ENCODE measurements at places on chromosomes 1 and 21. TPM values are rescaled to one million over a fixed set of nuclear protein-coding genes. Genes with fewer than 3 reads are reported as not detected.
A peak's percentile ranks its signal among the peaks of the same experiment; 100 is the strongest.

DNA sequence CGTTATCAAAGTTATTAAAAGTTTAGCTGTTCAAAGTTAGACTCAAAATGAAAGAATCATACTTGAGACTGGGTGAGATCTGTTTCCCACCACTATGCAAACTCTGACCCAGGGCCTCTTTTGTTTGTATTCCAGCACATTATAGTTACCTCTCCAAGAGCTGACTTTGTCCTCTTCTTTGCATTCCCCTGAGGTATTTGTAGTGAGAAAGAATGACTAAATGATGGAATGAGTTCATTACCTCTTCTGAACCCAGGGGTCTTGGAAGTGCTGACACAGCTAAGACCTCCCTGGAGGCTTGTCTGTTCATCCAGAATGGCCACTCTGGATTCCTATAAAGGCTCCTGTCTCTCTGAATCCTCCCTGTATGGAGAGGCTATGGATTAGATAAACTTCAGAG is 62.4 kb downstream of the FGGY start:
- no peak for DNase-seq

The LCE1D gene
- not detected for total RNA-seq

DNA sequence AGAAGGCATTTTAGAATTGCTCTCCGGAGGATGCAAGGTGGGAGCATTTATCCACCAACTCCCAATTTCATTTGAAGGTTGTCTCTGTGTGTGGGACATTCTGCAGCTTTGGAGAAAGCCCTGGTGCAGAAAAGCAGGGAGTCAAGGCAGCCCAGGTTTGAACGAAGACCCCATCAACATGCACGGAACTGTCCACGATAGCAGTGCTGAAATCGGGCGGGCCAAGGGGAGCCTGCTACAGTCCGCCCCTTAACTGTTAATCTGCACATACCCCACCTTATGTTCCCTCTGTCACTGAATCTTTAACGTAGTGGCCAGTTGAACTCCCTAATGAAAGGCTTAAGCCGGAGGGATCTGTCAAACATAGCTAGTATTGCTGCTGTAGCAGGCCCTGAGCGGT is 68.8 kb upstream of the C1orf174 start:
- no peak for DNase-seq

The PDE9A gene
- total RNA-seq, result 0.41 TPM

- no peak for DNase-seq
These were observed 14.0 kb upstream of the PKP1 start for GRCh38 chr1:201269281-201269680.

- DNase-seq, result no peak
These were observed 279.1 kb downstream of the PCP4 start for GRCh38 chr21:40146216-40146837.

- DNase-seq, result no peak
These were observed 70.2 kb downstream of the FOXD2 start for GRCh38 chr1:47507881-47508701.

DNA sequence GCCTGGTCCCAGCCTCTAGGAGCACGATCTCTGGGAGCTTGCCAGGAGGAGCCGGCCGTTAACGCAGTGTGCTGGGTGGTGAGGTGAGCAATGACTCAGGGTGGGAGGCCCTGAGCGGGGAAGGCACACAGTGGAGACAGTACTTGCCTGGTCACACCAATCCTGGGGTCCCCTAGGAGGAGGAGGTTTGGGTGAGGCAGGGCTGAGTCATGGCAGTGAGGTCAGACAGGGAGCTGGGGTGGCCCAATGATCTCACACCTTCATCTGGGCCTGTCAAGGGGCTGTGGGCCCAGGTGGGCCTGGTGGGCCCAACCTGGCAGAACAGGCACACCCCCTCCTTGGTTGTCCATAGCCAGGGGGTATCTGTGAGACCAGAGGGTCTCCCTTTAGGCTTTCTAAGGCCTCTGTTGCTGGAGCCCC is 8.6 kb upstream of the EDN2 start:
- DNase-seq, result no peak

GRCh38 chr1:89918794-89919155 is 76.1 kb upstream of the ZNF326 start:
- DNase-seq, result no peak

DNA sequence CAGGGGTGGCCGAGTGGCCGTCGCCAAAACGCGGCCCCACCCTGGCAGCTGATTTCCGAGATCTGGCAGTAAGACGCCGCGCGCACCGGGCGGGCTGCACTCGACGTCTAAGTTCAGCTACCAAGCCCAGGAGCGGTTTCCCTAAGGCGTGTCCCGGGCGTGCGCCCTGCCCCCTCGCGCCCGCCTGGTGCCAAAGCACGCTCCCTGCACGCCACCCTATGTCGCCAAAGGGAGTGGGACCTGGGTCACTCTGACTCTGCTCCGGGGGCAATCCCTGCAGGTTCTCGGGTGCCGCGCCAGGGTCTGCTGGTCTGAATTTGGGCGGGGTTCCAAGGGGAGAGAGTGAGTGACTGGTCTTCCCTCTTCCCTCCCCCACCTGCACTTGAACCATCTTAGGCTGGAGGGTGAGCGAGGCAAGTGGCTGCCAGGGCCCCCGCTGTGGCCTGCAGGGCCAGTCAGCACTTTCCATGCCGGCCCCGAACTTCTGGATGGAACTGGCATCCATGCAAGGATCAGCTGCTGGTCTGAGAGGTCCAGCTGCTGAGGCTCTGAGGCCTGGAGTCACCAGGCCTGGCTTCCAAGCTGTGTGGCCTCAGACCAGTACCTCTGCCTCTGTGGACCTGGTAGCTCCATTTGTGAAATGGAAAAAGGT is at the start of gene LRRC38:
Gene LRRC38 (minus strand): TSS at position 109 of the 652 bp plus-strand sequence. CDS start 410 bp downstream, outside the sequence.
- no peak for DNase-seq

- no peak for DNase-seq
These were observed 58.9 kb downstream of the ZC3H11B start for GRCh38 chr1:219553934-219554502.

GRCh38 chr1:66732407-66733166 is 19.7 kb upstream of the DYNLT5 start:
- DNase-seq, result no peak

DNA sequence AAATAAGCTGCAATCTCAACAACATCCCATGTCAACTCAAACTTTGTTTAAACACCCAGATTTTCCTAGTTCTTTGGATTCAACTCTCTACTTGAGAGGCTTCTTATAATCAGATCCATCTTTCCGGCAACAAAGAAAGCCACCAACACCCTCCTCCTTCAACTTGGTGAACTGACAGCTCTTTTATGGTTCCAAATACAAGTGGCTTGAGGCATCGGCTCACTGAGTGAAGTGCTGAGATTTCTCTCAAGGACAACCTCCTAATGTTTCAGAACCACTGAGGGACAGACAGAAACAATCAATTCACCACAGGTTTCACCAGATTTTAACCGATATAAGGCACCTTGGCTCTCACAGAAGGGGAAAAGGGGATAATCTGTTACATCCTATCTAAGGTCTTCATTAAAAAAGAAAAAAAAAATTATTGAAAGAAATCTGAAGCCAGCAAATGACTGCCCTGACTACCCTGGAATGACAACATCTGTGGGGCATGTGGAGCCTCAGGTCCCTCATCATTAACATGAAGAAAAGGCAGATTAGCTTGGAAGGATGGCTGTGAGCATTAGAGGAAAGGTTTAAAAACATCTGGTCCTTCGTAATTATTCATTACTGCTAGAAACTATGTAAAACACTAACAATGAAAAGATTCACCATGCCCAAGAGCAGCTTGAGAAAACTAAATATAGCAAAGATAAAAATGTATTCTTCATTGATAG is 50.9 kb downstream of the PTPN14 start:
- DNase-seq, result no peak

GRCh38 chr1:155136748-155137147 is 1.1 kb downstream of the SLC50A1 start:
- no peak for DNase-seq

The SHISA4 gene
- 35.2 TPM for total RNA-seq

The RPRD2 gene
- 17.6 TPM for total RNA-seq

DNA sequence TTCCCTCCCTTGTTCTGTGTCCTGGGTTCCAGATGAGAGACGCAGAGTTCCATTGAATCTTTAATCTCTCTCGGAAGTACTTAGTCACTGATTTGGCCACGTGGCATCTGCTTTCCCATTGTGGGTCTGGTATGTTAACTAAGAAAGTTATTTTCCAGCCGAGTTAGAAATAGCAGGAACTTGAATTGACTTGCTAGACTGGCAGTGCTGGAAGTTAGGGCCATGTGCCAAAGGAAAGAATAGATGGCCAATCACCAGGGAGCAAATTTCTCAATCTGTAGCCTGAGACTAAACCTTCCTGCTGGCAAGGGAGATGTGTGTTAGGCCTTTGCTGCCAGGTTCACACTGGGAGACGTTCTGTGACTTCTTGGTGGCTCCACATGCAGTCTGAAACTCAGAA is 24.2 kb upstream of the SLFNL1 start:
- peak; percentile 86 for DNase-seq

DNA sequence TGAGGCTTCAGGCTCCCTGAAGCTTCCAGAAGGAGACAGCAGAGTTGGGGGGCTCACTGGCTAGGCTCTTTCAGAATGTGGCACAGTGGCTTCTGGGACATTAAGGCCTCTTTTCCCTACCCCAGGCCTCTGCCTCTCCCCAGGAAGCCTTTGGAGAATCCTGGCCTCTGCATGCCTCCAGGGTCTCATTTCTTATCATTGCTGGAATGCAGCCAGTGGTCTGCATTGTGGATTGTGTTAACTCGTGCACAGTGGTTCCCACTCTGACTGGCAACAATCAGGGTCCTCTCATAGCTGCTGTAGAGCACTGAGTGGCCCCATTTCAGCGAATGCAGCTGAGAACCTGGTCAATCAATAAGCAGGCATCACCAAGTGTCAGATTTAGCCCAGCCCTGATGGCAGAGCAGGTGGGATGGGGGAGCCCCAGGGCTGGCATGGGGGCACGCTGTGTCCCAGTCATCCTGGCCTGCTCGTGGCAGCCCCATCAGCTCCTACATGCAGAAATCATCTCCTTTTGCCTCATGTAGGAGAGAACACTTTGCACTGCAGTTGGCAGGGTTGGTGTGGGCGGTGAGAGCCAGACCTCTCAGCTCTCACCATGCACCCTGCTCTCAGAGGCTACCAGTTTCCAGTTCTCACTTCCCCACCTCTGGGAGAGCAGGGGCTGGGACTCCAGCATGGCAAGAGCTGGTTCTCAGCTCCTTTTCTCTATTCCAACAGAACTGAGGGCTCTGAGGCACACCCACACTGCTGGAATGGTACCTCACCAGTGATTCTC is 13.4 kb downstream of the ADORA1 start:
- DNase-seq, result no peak

GRCh38 chr1:173866413-173867115 is 1.2 kb downstream of the GAS5 start:
- DNase-seq, result no peak

The STUM gene
- 0.35 TPM for total RNA-seq

The FH gene
- total RNA-seq, result 55.3 TPM

- no peak for DNase-seq
These were observed 28.5 kb downstream of the WNT4 start for GRCh38 chr1:22114083-22115012.

The PIGP gene
- 11.1 TPM for total RNA-seq

DNA sequence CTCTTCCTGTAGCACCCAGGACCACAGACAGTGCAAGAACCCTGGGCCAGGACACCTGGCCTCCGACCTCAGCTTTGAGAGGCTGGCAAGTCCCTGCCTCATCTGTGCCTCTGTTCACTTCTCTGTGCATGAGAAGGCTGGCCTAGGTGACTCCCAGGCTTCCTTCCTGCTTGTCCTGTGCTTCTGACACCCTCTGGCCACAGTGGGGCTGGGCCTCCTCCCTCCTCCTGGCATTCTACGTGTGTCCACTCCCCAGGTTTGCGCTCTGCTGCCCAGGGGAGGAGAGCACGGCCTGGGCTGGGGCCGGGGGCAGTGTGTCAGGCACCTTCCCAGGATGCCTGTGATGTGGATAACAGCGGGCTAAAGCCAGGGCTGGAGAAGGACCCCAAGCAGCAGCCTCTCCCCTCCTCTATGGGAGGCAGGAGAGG is 30.3 kb upstream of the PKP1 start:
- no peak for DNase-seq
